ENCODE measurements at places on chromosomes 7 and 10.
A peak's percentile ranks its signal among the peaks of the same experiment; 100 is the strongest.

DNA sequence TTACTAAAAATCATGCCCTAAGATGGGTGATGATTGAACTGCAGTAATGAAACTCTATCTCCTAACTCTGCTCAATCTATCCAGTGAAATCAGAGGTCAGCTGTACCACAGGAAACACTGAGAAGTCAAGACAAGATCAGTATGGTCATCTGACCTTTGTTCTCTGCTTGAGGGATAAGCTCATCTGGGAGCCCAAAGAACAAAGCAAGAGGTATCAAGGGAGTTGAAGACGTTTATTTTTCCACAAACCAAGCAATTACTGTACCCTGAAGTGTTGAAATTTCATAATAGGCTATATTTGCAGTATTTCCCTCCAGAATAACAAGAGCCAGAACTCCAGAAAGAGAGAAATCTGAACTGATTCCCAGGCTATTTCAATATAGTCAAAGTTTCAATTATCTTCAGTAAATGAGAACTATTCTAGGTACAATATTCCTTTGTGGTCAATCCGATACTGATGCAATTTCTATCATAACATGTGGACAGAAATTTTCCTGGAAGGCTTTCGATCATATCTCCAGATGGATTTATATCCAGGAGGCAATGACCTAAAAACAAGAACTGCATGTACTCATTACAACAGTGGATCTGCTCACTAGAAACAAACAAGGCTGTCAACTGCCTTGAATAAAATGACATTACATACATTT, 345.3 kb downstream of the TNS3 start:
- DNase-seq, result no peak

DNA sequence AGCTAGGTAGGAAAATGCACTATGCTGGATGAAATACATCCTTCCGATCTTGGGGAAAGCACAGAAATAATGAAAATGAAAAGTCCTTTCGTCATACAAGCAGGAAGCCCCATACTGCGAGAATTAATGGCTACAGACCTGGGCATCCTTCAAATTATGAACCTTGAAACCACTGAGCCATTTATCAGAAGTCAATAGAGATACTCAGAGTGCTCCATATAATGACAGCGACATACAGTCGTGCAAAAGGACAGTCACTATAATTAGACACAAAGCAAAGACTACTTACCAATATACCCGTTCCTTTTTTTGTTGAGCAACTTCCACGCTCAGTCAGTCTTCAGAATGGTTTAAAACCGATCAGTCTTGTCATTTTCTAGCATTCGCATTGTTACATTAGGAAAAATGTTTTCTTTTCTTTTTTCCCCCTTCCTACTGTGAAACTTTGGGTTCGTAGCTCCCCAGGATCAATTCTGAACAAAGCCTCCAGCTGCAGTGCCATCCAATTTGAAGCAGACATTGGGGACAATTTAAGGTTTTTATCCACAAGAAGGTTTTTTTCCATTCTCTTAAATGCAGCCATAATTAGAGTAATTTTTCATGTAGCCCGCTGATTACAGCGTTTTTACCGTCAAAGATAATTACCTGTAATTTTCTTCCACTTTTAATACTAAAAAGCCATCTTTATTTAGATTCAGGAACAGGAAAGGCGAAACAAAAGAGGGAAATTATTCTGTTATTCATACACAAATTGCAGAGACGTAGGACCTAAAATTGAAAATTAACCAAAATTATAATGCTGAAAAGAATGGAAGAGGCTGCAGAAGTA, 6.4 kb downstream of the DLX6 start:
- DNase-seq, result no peak

GRCh38 chr10:23351926-23352519, 7.4 kb upstream of the C10orf67 start:
- DNase-seq, result peak; percentile 20

DNA sequence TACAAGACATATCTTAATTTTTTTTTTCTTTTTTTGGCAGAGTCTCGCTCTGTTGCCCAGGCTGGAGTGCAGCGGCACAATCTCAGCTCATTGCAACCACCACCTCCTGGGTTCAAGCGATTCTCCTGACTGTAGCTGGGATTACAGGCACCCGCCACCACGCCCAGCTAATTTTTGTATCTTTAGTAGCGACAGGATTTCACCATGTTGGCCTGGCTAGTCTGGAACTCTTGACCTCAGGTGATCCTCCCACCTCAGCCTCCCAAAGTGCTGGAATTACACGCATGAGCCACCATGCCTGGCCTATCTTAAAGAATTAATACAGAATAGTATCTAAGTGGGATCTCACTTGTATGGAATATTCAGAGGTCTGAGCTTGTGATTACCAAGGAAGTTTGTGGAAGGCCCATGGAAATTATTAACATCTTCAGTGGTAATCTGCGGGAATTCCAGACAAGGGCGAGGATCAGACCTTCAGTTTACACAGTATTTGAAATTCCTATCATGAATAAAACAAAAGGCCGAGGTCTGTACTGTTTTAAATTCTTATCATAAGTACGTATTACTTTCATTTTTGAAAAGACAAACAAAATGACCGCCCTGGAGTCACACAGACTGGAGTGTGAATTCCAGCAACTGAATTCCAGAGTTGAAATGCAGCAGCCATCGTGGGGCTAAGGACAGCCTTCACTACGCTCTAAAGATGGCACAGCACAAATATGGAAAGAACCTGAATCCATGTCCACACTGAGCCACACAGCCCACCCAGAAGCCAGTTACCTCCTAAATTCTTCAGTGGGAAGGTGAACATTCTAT, 16.7 kb downstream of the GPRIN2 start:
- DNase-seq, result no peak

- no peak for DNase-seq
Observed at GRCh38 chr10:48797830-48798229, 113.2 kb downstream of the WDFY4 start.

GRCh38 chr10:131186547-131187253, 124.8 kb downstream of the TCERG1L start:
- DNase-seq, result no peak

DNA sequence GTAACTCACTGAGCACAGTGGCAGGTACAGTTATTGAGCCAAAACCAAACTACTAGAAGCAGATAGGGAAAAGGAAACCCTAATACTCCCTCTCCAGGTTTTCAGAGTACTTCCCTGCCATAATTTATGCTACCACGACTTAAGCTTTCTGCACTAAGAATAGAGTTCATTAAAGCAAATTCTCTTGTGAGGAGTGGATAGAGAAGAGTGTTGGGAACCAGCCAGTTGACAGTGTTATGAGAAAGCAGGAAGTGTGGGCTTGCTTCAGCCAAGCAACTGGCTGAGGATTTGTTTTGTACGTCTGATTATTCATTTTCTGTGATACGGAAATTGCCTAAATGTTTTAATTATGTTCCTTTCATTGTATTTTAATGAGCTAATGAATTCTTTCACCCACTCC, 280.5 kb downstream of the KIF20B start:
- DNase-seq, result no peak

GRCh38 chr7:70307544-70308106, 709.4 kb downstream of the AUTS2 start:
- no peak for DNase-seq

- DNase-seq, result no peak
Observed at GRCh38 chr7:55962014-55962413, 2.4 kb upstream of the NIPSNAP2 start.

DNA sequence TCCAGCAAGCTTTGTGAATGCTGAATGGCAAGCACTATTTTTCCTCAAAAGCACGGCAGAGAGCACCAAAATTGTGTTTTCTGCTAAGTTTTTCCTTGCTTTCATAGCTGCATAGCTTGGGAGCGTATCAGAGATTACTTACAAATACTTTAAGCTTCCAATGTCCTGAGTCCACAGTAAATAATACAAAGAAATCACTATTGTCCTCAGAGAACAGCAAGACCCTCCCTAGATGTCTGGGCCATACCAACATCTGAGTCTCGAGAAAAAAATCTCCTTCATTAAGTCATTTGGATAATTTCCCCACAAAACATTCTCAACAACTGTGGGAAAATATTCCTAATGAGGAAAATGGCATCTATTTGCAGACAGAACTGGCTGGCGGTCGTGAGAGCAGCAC, 41.7 kb downstream of the SGMS1 start:
- DNase-seq, result no peak

Data from GM04504 (cell line).